Esophagus mucosa (tissue), 1 donor: ENCODE measurements at places on chromosomes 16 and 17. TPM values are rescaled to one million over a fixed set of nuclear protein-coding genes. Genes with fewer than 3 reads are reported as not detected.

GRCh38 chr17:5286846-5287245 is 4.8 kb downstream of the RABEP1 start:
- no peak for ATAC-seq

- peak; percentile 73 for ATAC-seq
These were observed 31.7 kb downstream of the SOCS1 start for GRCh38 chr16:11224096-11224893.

GRCh38 chr17:29776026-29776425 is 153.3 kb upstream of the CORO6 start:
- ATAC-seq = no peak

DNA sequence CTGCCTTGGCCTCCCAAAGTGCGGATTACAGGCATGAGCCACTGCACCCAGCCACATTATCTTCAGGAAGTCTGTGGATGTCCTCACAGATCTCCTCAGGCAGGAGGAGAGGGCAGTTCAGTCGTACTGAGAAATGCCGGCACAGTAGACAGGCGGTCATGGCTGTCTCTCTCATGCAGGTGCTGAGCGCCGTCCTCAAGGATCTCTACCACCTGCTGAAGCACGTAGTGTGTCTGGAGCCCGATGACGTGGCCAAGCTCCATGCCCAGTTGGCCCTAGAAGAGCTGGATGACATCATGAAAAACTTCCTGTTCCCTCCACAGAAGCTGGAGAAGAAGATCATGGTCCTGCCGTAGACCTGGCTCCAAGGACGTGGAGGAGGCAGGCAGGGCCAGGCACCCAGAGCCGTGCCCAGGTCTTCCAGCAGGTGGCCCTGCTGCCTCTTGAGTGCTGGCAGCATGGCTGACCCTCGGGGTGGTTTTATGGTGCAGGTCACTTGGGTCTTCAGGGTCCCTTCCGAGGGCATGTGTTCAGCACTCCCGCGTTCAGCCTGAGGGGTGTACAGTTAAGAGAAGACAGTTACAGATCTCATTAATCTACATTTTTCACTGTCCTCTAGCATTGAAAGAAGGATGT is 22.0 kb upstream of the HAS3 start:
- ATAC-seq = peak; percentile 42

The IGSF6 gene
- 0.76 TPM for total RNA-seq

DNA sequence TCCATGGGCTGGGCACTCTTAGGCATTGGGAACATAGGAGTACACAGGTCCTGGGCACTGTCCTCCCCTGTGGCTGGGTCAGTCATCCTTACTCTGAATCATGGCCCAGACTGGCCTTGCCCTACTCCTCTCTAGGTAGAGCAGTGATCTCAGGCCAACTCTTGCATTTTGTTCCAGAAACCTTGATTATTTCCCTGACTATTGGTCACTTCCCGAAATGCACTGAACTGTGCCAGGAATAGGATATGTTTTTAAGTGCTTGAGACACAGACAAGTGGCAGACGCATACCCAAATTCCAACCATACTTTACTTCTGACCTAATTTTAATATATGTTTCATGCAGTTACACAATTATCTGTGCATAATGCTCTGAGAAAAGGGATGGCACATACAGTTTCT is 10.3 kb downstream of the KRABD2 start:
- peak; percentile 60 for ATAC-seq

- peak; percentile 3 for ATAC-seq
These were observed 678 bp downstream of the TMEM101 start for GRCh38 chr17:44014133-44014436.

The CSH2 gene
- total RNA-seq = not detected

The RAB37 gene
- total RNA-seq = 0.96 TPM

- peak; percentile 1 for ATAC-seq
These were observed 22.3 kb downstream of the NPTX1 start for GRCh38 chr17:80453998-80454556.

- ATAC-seq = no peak
These were observed 254.8 kb upstream of the TBX2 start for GRCh38 chr17:61144617-61145564.

DNA sequence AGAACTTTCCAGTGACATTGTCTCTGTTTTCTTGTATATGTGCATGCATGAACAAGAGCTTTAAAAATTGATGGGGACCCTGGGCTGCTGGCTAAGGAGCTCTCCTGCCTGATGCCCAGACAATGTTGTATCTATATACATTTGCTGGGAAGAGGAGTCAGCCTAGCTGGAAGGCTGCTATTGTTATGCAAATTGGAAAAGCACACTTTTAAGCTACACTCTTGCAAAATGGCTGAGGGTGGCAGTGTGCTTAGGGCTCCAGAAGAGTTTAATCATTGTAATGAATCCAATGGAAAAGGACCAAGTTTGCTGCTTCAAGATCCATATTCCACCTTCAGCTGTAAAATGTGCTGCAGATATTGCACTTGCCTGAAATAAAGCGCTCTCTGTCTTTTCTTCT is 171.8 kb downstream of the PRKCA start:
- ATAC-seq = no peak

The C17orf107 gene
- 1.3 TPM for total RNA-seq

- ATAC-seq = no peak
These were observed 210.6 kb upstream of the KCNJ16 start for GRCh38 chr17:69864462-69864861.

GRCh38 chr16:86977076-86977676 is 340.0 kb downstream of the C16orf95 start:
- no peak for ATAC-seq

DNA sequence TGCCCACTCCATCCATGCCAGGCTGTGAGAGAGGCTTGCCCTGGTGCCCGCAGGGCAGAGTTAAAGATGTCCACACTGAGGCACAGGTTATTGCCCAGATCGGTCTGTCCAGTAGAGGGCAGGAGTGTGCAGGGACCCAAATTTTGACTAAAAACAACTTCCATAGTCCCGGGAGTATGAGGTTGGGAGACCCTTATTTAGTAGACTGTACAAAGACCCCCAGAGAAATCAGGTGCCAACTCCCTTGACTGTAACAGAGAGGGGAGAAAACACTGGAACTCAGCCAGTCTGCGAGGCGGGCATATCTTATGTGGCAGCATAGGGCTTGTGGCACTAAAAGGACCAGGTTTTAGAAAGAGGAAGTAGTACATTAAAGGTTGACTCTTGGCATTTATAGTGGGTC is 43.4 kb downstream of the HNF1B start:
- ATAC-seq = peak; percentile 64

GRCh38 chr17:15180121-15180561 is 85.0 kb downstream of the PMP22 start:
- ATAC-seq = no peak

DNA sequence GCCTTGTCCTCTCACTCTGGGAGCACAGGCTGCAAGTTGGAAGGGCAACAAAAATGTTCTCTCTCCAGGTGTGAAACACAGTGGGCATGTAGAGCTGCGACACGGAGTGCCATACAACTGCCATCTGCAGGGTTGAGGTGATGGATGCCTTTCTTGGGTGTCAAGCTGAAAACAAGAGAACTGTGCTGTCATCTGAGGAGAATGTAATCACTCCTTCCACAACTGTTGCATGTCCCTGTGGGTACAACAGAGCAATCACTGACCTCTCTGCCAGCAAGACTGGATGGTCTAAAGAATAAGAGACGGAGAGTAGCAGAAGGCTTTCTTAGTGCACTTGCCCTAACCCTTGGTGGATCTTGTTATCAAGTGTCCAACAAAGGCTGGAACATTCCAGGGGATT is 29.2 kb downstream of the SLFN11 start:
- no peak for ATAC-seq
